Fibroblast of skin of left biceps (primary cell): ENCODE measurements at places on chromosomes 1 and 21.

- DNase-seq = peak; percentile 46
These were observed 26.6 kb upstream of the LMX1A start for GRCh38 chr1:165383067-165383466.

GRCh38 chr1:159862031-159862430 lies 426 bp downstream of the VSIG8 start:
- DNase-seq = no peak

GRCh38 chr1:74593887-74594866 lies 79.4 kb downstream of the ERICH3 start:
- no peak for DNase-seq

- DNase-seq = no peak
These were observed 2.1 kb downstream of the CD55 start for GRCh38 chr1:207323425-207324225.

DNA sequence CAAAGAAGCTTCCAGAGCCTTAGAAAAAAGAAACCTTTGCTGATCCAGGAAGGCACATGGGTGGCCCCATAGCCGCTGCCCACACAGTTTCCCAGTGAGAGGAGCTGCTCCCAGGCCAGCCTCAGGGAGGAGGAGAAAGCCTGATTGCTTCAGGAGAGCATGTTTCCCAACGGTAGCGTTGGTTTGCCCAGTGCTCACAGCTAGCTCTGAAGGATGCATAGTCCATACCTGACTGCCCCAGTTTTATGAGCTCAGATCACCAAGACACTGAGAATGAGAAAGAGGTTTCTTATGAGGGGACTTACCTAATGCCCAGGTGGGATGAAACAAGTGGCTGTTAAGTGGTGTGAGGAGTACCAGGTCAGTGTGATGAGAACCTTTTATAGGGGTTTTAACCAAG lies at the start of gene CRNN:
Gene CRNN (minus strand): TSS at position 355 of the 400 bp plus-strand sequence. CDS start 2,030 bp downstream, outside the sequence.
- DNase-seq = no peak

- DNase-seq = no peak
These were observed 244.0 kb downstream of the DNM3 start for GRCh38 chr1:172085317-172085716.

DNA sequence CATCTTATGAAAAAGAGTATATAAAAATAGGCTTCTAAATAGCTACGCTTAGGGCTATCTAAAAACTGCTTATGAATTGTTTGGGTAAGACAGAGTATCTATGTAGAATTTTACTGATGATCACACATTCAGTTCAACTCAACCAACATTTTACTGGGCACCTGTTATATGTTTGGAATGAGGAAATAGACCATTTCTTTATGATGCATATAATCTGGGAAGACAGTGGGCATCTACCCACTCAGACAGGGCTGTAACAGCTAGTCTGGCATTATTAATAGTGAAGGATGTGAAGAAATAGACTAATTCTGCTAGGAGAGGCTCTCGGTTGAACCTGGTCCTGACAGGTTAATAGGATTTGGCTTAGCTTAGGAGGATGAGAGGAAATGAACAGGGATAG lies 56.9 kb downstream of the TIAM1 start:
- no peak for DNase-seq

DNA sequence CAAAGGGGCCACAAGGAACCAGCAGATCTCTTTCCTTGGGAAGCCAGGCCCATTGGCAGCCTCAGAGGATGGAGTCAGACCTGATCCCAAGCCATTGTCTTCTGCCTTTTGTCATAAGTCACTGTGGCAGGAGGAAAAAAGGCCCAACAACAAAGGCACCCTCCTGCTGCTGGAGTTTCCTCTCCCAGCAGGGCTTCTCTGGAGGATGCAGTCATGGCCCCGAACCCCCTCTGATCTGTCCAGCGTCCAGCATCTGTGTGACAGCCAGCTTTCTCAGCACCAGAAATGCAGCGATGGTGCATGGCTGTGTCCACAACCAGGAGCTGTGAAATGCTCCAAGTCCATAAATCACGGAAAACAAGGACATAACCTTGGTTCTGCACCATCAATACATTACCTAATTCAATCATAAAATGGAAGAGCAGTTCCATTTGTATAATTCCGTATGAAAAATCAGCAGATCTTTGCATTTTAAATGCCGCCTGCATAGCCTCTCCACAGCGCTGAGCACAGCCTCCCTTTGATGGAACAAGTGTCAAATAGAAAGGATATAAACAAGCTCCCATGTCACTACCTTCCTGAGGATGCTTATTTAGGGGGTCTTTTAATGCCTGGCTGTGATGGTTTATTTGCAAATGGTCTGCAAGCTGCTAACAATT lies 30.6 kb downstream of the AJAP1 start:
- no peak for DNase-seq

DNA sequence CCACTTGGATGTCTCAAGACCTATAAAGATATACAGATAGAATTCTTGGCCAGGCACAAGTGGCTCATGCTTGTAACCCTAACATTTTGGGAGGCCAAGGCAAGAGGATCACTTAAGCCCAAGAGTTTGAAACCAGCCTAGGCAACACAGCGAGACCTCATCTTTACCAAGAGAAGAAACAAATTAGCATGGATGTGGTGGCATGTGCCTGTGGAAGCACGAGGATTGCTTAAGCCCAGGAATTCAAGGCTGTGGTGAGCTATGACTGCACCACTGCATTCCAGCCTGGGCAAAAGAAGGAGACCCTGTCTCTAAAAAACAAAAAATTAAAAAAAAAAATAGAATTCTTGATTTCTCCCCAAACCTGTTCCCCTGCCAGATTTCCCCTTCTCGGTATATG lies 8.3 kb downstream of the ASAP3 start:
- no peak for DNase-seq

GRCh38 chr1:1906185-1907097 lies 8.6 kb upstream of the CALML6 start:
- peak; percentile 18 for DNase-seq

GRCh38 chr1:54047384-54048305 lies 5.4 kb downstream of the TMEM59 start:
- DNase-seq = no peak

DNA sequence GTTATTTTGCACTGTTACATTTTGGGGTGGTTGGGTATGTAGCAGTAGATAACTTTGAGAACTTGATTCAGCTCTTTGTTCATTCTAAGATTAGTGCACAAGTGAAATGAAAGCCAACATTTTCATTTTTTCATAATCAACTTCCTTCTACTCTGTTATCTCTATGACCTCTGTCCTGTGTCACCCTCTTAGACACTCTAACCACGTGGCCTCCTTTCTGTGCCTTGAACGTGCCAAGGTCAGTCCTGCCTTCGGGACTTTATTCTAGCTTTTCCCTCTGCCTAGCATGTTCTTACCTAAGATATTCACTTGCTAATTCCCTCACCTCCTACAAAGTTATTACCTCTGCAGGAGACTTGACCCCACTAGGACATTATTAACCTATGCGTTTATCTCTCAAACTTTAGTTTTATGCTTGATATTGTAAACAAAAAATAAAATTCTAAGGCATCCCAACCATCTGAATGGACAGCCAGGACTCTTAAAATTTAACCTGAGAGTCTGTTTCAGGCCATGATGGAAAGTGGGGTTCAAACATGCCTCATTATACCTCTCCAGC lies 19.2 kb upstream of the EDEM3 start:
- no peak for DNase-seq

- DNase-seq = no peak
These were observed 43.2 kb upstream of the BACE2 start for GRCh38 chr21:41124641-41125201.

DNA sequence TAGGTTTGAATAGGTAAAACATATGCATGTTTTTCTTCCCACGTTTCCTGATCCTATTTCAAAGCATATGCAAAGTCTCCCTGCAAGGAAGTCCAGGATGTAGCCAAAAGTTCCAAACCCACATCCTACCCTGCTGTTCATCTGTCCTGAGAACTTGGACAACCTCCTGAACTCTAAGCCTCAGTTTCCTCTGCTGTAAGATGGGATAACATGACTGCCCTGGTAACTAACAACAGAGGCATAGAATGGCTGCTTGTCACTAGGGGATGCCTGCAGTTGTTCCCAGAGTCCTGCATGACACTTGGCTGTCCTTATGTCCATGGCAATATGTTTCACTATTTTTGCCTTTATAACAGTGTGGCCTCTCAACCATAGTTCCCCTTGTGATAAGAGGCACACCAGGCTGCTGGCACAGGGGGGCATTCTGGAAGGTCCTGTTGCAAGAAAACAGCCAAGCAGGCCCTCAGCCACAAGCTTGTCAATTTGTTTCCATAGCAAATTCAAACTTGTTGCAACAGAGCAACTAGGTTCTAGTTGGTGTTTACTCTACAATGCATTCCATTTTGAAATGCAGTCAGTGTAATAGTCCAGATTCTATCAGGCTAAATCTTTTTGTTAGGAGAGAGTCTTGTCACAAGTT lies 1.5 kb upstream of the HDGF start:
- no peak for DNase-seq

DNA sequence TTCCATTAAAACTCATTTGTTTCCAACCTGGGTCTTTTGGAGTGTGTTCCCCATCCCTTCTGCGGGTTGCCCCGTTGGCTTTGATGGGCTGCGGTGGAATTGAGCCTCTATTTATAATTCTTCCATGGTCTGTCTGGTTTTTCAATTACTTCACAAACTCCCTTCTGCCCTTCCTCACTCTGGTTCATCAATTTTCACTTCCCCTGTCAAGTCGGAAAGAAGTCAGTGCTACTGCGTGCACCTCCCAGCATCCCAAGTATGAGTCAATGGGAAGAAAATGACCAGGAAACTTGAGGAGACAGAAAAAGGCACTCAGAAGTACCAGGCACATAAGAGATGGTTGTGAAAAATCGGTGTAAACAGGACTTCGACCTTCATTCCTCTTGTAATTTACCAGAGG lies 126.2 kb downstream of the KAZN start:
- DNase-seq = no peak

DNA sequence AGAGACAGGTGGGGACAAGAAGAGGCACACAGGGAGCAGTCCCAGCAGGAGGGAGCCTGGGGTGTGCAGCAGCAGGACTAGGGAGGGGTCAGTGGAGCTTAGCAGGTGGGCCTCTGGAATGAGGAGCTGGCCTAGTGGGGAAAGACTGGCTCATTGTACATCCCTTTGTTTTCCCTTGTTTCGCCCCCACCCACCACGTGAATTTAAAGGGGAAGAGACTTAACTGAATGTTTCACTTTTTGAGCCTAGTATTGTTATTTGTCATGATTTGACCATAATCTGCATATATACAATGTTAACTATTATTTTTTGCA lies 181.7 kb downstream of the DHRS3 start:
- no peak for DNase-seq

GRCh38 chr1:14137411-14138134 lies 437.6 kb downstream of the PRDM2 start:
- no peak for DNase-seq

- peak; percentile 25 for DNase-seq
These were observed 486.3 kb downstream of the TTLL7 start for GRCh38 chr1:83512373-83513193.

GRCh38 chr1:202725526-202725925 lies 15.3 kb upstream of the SYT2 start:
- no peak for DNase-seq

DNA sequence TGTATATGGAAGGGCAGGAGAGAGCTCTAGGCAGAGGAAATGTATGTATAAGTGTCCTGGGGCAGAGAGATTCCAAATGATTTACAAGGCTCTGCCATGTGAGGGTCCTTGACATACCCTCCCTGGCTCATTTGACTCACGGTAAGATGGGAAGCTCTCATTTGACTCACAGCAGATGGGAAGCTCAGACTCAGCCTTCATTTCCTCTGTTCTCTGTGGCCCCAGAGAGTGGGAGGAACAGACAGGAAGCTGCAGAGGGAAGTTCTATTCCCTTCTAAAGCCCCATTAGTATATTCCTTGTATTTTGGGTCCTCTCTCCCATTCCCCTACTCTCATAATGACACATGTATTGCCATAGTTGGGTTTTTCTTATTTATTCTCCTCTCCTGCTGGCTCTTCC lies 44.9 kb downstream of the FOXD2 start:
- DNase-seq = no peak

DNA sequence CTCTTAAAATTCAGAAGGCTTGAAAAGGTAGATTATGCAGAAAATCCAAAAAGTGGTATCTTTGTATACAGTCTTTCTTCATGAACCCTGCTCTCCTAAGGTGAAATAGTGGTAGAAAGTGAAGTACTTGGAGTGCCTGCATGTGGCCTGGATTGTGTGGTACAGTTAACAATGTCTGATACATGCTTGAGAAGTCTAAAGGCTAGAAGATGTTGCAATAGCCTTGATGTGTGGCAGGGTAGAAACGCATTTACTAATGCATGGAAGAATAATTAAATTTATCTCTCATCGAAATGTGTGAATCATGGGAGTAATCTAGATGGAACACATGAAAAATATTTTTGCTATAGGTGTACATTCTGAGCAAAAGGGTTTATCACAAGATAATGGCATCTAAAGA lies 1632.3 kb upstream of the B3GALT2 start:
- DNase-seq = no peak

GRCh38 chr1:53116933-53117600 lies 25.4 kb downstream of the SLC1A7 start:
- DNase-seq = no peak

DNA sequence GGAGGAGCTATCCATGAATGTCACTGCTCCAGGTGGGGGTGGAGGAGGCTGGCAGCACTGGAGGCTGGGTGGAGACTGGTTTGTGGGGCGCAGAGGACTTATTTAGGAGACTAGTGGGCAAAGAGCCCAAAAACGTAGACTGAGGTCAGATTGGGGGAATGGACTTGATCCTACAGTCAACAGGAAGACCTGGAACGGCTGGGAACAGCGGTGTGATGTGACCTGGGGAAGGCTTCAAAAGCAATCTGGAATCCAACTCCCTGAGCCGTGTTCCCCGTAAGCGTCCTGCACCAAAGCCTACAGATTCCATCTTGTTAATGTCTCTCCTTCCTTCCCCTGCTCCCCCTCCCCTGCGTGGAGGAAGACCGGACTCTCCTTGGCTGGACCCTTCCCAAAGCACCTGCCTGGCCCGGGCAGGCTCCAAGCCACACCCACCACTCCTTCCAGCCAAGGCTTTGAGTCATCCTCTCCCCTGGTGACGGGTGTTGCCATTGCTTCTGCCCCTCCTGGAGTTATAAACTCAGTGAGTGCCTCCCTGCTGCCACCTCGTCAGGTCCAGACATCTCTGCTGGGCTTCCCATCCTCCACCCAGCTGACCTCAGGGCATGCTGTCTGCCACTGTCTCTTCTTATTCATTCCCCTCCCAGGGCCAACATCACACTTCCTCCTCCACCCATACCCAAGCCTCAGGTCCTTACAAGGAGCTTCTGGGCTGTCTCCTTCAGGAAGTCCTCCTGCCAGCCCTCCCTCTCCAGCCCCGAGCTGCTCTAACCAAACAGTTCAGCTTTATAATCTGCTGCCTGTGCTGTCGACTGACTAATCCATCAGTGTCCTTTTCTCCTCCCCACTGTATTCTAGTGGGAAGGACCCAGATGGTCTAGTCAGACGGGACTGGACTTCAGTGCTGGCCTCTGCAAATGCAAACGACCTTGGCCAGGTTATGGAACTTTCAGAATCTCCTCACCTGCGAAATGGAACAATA lies 1.6 kb upstream of the CLSTN1 start:
- DNase-seq = no peak

DNA sequence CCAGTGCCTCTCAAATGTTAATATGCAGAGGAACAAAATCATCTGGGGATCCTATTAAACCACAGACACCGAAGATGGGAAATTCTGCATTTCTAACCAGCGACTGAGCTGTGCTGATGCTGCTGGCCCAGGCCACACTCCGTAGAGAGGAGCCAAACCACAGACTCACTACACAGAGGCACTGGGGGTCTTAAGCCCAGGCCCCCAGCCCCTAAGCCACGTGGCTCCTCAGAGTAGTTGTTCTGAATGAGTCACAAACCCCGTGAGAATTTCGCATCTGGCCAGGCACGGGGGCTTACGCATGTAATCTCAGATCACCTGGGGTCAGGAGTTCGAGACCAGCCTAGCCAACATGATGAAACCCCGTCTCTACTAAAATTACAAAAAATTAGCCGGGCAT lies 2.8 kb upstream of the CELA2A start:
- DNase-seq = peak; percentile 23
